Stimulated activated CD8-positive, alpha-beta memory T cell treated with anti-CD3 and anti-CD28 coated beads, Interleukin-15, amount 100 ng/mL, for 48 hours (primary cell): ENCODE measurements at places on chromosomes 5 and 9.

DNA sequence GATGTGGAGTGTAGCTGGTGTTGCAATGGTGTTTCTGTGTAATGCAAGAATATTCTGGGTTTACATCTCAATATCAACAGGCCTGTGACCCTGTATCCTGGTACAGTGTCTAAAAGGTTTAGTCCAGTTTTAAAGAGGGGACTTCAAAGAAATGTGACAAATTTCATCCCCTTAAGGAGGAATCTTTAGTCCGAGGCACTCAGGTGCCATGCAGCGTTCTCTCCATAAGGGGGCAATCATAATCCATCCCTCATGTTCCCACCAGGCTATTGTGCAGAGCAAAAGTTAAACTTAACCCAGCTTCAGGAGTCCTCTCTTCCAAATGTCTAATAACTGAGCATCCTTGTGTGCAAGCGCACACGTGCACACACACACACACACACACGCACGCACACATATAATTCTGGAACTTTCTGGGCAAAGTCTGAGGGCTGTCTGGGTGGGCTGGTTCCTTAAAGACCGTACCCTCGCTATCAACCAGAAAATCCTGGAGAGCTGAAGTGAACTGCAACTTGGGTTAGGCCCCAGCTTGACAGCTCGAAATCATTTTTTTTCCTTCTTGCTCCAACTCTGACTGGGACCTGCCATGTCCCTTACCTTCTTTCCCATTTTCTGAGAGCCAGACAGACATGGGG, 46.0 kb downstream of the CRB2 start:
- no peak for DNase-seq

DNA sequence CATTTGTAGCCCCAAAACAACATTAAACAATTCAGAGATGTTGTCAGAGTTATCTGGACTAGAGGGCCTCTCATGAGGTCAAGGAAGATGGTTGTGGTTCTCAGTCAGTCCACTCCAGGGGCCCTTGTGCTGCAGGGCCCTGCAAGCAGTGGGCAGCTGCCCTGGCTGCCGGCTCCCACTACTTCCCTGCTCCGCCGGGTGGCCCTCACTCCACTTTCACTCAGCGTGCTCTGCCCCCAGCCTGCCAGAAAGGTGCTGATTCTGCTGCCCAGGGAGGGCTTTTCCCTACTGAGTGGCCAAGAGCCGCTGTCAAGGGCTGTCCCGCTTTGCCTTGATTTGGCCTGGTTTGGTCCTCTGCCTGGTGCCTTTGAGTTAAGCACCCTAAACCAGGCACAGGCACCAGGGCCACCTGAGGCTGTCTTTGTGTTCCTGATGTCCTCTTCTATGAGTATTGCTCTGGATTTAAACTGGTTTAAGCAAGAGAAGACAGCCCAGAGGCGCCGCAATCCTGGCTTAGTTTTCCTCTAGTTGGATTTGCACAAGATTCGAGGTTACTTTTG, 117.2 kb downstream of the GADD45G start:
- no peak for DNase-seq

DNA sequence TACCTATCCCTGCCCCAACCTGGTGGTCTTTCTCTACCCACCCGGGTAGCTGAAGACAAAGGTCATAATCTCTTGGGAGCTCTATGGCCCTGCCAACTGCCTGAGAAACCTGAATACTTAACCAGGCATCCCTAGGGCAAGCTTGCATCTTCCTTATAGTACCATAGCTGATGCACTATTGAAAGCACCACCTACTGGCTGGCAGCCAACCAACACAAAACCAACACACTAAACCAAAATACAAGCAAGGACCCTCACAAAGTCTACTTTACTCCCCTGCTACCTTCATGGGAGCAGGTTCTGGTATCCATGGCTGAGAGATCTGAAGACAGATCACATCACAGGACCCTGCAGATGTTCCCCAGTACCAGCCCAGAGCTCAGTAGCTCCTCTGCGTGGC, 171.8 kb upstream of the TAS2R1 start:
- DNase-seq = no peak

DNA sequence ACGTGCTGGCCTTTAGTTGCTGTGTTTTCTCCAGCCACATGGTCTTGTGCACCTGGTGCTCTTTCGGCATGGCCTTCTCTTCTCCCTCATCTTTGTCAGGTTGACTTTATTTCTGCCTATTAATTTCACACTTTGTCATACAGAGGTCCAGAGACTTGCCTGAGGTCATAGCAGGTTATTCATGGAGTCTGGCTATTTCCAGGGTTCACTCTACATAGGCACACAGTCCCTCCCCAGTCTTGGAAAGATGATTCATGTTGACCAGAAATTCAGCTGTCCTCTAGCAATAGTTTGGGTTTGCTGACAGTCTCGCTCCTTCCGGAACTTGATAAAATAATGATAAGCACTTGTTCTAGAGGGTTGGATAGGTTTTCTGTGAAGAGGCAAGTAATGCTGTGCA, 81.6 kb downstream of the ARHGAP26 start:
- DNase-seq = no peak

DNA sequence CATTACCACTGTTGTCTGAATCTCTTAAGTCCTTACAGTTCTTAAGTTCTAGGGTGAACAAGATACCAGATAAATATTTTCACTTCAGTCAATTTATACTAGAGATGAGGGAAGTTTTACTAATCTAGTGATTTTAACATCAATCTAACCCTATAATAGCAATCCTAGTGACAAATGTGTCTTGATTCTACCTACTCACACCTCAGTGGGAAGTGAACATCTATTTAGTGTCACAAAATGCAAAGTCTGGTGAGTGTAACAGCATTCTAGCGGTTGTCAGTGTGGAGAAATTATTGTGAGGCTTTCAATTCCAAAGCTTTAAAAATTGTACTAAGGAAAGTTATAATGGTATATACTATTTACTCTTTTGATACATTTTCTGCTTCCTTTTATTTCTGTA, 225.8 kb upstream of the CYLC2 start:
- no peak for DNase-seq

DNA sequence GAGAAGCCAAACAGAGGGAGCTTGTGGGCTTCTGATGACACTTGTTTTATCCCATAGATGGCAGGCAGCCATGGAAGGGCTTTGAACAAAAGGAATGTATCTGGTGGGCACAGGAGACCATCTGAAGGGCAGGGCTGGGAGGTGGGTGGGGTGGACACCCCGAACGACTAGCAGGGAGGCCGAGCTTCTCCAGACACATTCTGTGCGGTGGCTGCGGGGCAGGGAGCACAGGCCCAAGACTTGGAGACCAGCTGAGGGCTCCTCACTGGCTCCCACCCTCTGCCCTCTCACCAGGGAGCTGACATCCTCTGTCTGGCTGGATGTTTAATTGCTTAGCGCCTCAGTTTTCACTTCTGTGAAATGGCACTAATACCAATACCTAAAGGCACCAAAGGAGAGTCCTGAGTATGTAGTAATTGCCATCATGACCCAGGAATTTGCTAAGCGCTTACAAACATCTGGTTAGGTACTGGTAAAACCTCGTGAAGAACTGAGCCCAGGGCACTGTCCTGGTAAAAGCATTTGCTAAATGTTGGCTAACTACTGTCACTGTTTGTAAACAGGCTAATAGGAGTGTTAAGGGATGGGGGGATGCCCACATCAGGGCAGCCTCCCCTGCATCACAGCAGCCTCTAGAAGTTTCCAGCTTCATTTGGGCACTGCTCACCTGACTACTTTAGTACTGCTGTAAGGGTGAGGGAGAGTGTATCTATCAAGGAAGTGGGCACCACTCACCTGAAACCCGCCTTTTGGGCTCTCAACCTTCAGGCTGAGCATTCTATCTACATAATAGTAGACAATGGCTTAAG, 2.1 kb upstream of the PHF2 start:
- no peak for DNase-seq
